ENCODE measurements at places on chromosomes 11 and 22.

DNA sequence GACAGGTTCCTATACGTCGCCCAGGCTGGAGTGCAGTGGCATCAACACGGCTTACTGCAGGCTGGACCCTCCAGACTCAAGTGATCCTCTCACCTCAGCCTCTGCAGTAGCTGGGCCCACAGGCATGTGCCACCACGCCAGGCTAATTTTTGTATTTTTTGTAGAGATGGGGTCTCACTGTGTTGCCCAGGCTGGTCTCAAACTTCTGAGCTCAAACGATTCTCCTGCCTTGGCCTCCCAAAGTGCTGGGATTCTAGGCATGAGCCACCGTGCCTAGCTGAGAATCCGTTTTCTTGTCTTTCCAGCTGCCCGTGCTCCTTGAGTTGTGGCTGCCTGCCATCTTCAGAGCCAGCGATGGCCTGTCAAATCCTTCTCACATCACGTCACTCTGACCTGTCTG, 56.8 kb downstream of the MCM5 start:
- no peak for DNase-seq

DNA sequence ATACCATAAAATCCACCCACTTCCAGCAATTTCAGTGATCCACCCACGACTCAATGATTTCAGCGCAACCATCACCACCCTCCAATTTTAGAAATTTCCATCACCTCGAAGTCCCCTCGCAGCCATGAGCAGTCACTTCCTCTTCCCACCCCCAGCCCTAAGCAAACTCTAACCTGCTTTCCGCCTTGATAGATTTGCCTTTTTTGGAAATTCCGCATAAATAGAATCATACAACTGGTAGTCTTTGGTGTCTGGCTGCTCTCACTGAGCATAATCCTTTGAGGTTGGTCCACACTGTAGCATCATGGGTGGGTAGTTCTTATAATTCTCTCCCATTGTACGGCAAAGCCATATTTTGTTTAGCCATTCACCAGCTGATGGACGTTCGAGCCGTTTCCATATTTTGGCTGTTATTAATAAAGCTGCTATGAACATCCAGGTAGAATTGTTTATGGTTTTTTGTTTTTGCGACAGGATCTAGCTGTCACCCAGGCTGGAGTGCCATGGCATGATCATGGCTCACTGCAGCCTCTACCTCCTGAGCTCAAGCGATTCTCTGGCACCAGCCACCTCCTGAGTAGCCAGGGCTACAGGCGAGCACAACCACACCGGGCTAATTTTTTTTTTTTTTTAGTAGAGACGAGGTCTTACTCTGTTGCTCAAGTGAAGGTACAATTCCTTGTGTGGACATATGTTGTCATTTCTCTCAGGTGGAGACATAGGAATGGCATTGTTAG, 16.0 kb downstream of the PIM3 start:
- DNase-seq: peak; percentile 40

DNA sequence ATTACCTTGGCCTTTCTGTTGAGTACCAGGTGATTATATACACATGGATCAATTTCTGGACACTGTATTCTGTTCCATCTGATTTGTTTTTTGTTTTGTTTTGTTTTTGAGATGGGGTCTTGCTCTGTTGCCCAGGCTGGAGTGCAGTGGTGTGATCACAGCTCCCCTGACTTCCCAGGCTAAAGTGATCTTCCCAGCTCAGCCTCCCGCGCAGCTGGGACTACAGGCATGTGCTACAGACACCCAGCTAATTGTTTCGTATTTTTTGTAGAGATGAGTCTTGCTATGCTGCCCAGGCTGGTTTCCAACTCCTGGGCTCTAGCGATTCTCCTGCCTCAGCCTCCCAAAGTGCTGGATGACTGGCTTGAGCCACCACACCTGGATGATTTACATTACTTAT, 19.0 kb downstream of the TCIRG1 start:
- DNase-seq: peak; percentile 15

- DNase-seq: no peak
These were observed 5.6 kb downstream of the CHST1 start for GRCh38 chr11:45659818-45660160.

DNA sequence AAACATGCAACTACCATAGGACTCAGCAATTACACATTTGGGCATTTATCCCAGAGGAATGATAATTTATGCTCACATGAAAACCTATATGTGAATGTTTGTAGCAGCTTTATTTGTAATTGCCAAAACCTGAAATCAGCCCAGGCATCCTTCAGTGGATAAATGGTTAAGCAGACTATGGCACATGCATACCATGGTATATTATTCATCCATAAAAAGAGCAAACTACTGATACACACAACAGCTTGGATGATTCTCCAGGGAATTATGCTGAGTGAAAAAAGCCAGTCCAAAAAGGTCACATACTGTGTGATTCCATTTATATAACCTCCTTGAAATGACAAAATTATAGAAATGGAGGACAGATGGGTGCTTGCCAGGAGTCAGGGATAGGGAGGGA, 86.7 kb downstream of the ALX4 start:
- DNase-seq: no peak

- DNase-seq: no peak
These were observed 51.4 kb upstream of the CRYBB3 start for GRCh38 chr22:25148149-25148691.

GRCh38 chr11:72222907-72223614, 1.5 kb upstream of the INPPL1 start:
- peak; percentile 94 for DNase-seq

GRCh38 chr11:44904261-44905020, 46.2 kb downstream of the TP53I11 start:
- no peak for DNase-seq

DNA sequence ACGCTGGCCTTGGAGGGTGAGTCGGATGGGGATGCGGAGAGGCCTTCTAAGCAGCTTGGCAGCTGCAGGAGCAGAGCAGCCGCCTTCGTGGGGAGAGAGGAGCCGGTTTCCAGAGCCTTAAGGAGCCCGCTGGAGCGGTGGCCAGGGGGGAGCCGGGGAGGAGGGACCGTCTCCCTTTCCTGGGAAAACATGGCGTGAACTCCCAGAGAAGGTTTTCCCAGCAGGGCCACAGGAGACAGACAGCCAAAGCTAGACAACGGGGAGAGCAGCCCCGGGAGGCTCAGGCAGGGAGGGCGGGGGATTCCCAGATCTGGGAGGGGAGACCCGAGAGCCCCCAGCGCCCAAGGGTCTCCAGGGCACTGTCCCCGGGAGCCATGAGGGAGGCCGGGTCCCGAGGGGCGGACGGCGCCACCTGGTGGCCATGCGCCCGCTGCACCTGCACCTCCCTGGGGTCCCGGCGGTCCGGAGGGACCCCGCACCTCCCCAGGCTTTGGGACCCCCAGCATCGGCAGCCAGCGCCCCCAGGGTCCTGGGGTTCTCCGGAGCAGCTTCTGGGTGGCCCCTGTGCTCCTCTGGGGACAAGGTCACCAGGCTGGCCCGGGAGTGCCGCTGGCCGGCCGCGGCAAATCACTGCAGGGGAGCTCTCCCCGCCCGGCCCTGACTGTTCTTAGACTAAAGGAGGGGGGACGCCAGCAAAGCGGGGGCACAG, 2.4 kb upstream of the SYT8 start:
- DNase-seq: peak; percentile 80

- DNase-seq: no peak
These were observed 179.0 kb downstream of the GRM5 start for GRCh38 chr11:88886796-88887195.

GRCh38 chr22:43131773-43132501, 11.3 kb downstream of the MCAT start:
- no peak for DNase-seq

- no peak for DNase-seq
These were observed at the start of gene GRAMD4 for GRCh38 chr22:46619830-46620501. GRAMD4 (plus strand) TSS chr22:46620386; CDS start chr22:46626800, 6,414 bp downstream.

DNA sequence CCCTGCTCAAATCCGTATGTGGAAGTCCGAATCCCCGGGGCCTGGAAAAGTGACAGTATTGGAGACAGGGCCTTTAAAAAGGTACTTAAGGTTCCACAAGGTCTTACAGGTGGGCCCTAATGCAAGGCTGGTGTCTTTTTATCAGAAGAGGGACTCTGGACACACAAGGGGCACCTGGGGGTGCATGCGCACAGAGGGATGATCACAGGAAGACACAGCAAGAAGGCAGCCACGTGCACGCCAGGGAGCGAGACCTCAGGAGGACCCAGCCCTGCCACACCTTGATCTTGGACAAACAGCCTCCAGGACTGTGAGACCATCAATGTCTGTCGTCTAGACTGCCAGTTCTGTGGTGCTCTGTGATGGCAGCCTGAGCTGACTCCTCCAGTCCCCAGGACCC, 96.5 kb downstream of the SHANK2 start:
- DNase-seq: no peak

- DNase-seq: no peak
These were observed 12.9 kb downstream of the SIRT3 start for GRCh38 chr11:223026-223789.

GRCh38 chr22:43293655-43294392, 49.3 kb downstream of the SCUBE1 start:
- no peak for DNase-seq

- no peak for DNase-seq
These were observed 107.5 kb downstream of the TBC1D22A start for GRCh38 chr22:46869831-46870441.

DNA sequence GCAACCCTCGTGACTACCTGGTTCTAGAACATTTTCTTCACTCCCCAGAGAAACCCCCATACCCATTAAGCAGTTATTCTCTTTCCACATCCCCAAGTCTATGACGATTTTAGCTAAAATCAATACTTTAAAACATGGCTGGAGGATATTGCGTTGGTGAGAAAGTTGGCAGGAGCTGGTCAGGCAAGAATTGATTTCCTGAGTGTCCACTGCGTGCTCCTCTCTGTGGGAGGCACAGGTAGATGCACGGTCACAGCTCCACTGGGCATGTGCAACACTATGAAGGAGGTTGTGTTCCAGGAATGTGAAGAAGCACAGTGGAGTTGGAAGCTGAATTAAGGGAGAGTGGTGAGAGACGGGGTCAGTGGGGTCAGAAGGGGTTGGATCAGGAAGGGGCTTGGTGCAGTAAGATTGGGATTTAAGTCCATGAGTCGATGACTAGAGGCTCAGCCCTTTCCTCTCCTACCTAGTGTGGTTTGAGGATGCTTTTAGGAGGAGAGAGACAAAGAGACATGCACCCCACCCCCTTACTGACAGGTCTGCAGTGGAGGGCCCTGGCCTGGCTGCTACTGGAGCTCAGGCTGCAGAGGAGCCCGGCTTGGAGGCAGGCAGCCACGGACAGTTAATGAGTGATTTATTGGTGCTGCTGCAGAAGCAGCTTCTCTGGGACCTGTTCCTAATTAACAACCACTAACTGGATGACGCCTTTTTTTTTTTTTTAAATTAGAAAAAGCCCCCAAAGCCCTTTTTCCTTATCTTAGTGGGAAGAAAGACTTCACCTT, 395.6 kb downstream of the TENM4 start:
- DNase-seq: no peak

DNA sequence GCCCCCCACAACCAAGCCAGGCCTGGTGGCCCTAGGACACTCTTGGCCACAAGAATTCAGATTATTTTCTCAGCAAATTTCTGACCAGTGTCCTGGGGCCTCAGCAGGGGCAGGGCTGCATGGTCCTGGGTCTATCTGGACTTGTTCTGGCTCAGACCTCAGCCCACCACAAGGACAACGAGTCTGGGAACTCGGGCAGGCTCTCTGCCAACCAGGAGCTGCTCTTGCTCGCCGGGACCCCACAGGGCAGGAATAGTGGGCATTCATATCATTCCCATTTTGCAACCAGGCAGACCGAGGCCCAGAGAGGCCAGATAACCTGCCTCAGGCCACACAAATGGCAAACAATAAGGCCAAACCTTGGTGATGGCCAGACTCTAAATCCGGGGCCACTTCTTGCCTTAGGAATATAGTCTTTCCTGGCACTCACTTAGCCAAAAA, 75.4 kb upstream of the WNT7B start:
- DNase-seq: no peak

DNA sequence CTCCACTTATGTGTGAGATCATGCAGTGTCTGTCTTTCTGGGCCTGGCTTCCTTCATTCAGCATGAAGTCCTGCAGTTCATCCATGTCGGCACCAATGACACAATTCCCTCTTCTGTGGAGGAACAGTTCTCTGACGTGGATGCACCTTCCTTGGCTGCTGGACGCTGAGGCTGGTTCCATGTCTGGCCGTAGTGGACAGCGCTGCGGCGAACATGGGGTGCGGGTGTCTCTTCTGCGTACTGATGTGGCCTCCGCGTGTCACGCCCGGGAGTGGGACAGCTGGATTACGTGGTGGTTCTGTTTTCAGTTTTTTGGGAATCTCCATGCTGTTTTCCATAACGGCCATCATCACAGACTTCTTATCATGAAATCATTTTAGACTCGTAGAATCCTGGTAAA, 16.9 kb upstream of the MUC2 start:
- no peak for DNase-seq

Measured in activated T-cell treated with anti-CD3 and anti-CD28 coated beads, Interleukin-2, amount 50 U/mL, for 1 hour (primary cell).